ENCODE measurements at places on chromosomes 11 and 22.

DNA sequence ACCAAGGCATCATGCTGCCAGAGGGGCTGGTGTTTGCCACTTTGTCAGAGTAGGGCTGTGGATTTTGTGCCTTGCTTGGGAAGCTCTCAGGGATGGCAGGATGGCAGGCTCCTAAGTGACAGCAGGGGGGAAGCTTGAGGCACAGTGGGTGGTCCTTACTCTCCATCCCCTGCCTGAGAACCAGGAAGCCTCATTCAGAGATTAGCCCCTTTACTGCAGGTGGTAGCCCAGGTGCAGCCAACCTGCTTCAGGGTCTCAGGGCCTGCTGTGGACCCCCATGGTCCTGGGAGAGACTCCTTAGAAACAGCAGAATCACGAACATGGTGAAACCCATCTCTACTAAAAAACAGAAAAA, 8.9 kb upstream of the ST3GAL4 start:
- DNase-seq, result no peak

DNA sequence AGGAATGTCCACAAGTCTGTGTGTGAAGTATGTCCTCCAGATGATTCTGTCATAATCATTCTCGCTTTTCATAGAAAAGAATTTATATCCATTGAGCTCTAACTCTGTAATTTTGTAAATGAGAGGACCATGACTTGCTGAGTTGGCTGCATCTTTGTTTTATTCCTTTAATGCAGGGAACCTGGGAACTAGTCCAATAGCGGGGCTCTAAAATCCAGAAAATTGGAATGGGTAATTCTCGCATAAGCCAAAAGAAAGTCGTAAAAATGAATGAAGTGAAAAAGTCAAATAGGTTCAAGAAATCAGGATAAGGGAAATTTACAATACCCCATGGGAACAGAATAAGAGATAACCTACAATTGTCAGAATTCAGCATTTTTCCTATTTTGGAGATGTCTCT, 232.5 kb downstream of the RAB38 start:
- no peak for DNase-seq

- DNase-seq, result no peak
Observed at GRCh38 chr11:119361056-119361787, 14.7 kb upstream of the MFRP start.

DNA sequence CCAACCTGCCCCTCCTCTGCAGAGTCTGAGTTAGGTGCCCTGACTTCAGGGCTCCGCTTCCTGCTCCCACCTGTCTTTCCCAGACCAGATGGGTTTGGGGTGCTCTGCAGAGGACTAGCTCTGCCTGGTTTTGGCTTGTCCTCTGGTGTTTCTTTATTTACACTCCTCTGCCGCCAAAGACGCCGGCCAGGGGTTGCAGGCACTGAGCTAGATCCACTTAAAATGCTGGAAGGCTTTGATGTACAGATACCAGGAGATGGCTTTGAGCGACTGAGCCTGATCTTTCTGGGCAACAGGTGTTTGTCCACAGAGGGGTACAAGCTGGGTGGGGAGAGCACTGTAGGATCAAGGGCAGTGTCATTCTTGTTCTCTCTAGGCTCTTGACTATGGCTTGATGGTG, 3.9 kb downstream of the SELENOH start:
- no peak for DNase-seq

- no peak for DNase-seq
Observed at GRCh38 chr22:42371099-42371498, 61.1 kb downstream of the NFAM1 start.

- DNase-seq, result no peak
Observed at GRCh38 chr11:130458410-130458729, 9.9 kb downstream of the ADAMTS15 start.

- no peak for DNase-seq
Observed at GRCh38 chr22:41417622-41418390, 28.8 kb downstream of the TOB2 start.

DNA sequence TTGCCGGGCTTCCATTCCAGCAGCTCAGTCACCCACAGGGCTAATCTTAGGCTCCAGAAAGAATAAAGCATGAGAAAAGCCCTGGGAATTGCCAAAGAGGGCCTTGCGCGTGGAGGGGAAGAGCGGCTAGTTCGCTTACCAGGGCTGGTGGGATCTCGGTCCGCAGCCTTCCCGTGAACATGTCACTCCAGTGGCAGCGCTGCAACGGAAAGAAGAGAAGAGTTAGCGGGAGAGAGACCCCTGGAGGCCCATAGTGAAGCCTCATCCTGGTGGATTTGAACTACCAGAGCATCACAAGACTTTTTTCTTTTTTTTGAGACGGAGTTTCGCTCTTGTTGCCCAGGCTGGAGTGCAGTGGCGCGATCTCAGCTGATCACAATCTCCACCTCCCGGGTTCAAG, 18.0 kb downstream of the RANGAP1 start:
- DNase-seq, result no peak

DNA sequence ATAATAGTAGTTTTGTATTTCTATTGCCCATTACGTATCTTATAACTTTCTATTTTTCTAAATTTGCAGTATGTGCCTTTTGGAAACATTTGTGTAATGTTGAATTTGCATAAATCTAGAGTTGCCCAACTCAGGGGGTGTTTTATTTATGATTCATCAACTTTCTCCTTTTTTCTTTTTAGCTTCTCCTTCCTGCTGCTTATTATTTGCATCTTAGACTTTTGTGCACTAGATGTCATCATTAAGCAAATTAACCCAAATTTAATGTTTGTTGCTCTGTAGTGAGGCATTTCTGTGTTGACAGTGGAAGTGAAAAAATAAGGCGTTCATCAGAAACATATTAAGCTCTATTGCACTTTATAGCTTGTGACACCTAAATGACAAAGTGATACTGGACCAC, 56.2 kb upstream of the ZBED5 start:
- DNase-seq, result no peak

DNA sequence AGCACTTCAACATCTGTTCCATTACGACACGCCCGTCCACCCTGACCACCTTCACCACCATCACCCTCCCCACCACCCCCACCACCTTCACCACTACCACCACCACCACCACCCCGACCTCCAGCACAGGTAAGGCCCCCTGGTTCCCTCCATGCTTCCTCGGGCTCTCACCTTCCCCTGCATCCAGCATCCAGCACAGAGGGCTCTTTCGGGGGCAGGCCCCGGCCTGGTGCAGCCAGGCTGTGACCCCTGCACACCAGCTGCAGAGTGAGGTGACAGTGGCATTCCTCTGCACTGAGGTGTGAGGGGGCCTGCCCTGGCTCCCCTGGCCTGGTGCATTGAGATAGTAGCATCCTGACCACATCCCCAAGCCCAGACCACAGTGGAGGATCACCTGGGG, 18.2 kb downstream of the MUC2 start:
- no peak for DNase-seq

DNA sequence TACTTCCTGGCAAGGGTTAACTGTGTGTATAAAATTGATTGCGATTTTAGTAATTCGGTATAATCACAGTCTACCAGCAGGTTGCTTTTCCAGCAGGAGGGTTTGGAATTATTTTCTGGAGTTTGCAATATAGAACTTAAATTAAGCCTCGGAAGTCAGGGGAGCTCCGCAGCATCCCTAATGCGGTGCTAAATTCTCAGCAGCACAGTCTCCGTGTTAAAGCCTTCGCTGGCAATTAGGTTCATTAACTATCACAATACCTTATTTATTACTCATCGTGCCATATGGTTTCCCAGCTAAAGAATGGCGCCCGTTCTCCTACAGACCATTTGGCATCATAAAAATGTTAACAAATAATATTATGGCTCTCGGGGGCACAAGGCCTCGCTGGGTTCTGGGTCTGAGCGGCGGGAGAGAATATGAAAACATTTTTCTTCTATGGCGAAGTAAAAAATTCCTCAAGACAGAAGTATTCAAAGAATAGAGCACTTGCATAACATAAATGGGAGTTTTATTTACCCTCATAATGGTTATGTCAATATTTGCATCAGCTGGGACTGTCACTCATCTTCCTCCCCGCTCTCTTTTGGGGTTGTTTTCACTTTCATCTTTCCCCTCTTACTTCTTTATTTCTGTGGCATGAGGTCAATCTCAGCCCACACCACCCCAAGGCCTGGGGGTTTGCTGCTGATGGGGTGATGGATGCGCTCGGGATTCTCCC, 28.1 kb upstream of the ZBTB16 start:
- no peak for DNase-seq

- no peak for DNase-seq
Observed at GRCh38 chr11:43998308-43998707, 49.5 kb upstream of the ACCSL start.

- DNase-seq, result no peak
Observed at GRCh38 chr11:2930704-2931419, 1.6 kb upstream of the PHLDA2 start.

- DNase-seq, result no peak
Observed at GRCh38 chr11:109132539-109132938, 289.5 kb upstream of the C11orf87 start.

DNA sequence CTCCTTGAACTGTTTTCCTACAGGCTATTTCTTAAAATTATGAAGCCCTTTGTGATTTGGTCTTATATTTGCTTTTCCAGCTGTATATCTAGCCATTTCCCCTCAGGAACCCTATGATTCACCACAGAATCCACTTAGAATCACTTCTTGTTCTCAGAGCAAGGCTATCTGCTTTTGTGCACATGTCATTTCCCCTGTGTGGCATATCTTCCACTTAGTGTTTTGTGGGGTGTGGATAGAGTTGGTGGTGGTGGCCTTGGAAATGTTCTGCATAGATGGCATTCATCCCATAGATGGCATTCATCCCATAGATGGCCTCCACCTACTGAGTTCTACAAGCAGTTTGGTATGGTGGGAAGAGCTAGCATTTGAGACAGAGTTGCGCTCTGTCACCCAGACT, 44.7 kb downstream of the SWAP70 start:
- no peak for DNase-seq

GRCh38 chr11:132312701-132313111, 942.3 kb downstream of the NTM start:
- no peak for DNase-seq

DNA sequence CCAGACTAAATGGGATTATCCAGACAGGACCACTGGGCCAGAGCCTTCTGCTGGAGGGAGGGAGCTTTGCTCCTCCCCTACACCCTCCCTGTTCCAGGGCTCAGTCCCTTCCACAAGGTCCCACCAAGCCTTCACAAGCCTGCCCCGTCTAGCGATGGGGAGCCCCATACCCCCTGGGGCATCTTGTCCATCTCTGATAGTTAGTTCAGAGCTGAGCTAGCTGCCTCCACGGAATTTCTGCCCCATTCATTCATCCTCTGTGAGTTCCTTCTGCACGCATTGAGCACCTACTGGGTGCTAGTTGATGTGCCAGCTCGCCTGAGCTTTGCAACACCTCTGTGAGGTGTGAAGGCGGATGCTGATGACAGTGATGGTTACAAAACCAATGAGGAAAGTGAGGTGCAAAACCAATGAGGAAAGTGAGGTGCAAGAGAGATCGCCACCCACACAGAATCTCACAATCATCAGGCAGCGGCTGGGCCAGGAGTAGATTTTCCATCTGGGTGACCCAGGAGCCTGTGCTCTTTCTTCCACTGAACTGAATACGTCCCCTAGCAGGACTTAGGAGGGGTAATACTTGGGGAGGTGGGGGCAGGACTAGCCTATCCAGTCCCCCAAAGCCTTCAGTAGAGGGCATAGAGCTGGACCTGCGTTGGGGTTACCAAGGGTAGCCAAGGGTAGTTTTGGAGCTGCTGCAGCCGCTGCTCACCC, 21.5 kb upstream of the CBX7 start:
- DNase-seq, result no peak

- no peak for DNase-seq
Observed at GRCh38 chr11:113979431-113979830, 4.5 kb downstream of the HTR3A start.

DNA sequence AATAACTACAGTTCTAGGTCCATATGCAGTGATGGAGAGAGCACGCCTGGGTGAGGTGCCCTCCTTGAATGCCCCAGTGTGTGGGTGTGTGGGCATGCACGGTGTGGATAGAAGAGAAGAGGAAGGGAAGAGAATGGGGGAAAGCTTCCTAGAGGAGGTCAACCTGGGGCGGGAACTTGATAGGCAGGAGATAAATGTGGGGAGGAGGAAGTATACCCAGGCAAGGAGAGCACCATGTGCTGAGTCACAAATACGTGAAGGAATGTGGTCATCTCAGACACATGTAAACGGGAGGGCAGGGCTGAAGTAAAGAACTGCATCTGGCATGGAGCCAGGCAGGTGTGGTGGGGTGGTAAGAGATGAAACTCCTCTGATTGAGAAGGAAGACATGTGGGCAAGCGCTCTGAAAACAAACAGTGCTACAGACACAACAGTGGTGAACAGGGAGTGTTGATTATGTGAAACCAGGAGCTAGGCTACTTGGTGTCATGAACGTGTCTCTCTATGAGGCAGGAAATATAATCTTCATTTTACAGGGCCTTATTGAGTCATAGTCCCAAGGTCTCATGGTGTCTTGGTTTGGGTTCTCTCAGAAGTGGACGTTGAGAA, 61.5 kb upstream of the EED start:
- DNase-seq, result no peak

DNA sequence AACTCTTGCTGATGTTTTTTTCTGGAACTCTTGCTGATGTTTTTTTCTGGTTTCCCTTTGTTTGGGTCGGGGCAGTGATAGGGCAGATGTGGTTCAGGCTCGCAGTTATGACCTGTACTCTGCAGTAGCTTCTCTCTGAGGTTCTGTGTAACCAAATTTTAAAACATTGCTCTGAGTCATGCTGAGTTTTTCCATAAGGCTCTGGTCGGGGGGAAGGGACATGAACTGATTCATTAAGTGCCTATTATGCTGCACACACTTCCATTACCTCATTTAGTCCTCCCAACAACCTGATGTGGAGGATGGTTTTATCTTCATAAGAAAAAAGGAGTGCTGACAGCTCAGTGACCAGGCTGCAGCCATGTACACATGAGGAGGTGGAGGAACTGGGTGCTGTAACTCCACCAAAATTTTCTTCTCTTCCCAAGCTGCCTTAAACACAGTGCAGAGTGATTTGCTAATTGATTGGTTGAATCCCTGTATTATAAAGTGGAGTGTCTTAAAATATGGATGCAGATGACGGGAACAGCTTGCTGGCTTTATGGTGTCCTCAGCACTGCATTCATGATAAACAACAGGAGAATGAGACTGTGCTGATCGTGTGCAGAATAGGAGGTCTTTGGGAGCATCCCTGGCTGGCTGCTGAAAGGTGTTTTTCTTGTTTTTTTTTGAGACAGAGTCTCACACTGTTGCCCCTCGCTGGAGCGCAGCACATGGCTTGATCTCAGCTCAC, 19.1 kb downstream of the TNRC6B start:
- DNase-seq, result no peak

GRCh38 chr11:127521413-127521812, 520.8 kb upstream of the KIRREL3 start:
- no peak for DNase-seq

- no peak for DNase-seq
Observed at GRCh38 chr11:99925968-99926367, 761.1 kb upstream of the ARHGAP42 start.

Data from activated gamma-delta T cell (primary cell).